ENCODE measurements at places on chromosomes 5 and 9. TPM values are rescaled to one million over a fixed set of nuclear protein-coding genes. Genes with fewer than 3 reads are reported as not detected.

The CXXC5 gene
- total RNA-seq = 4.6 TPM

The MTAP gene
- 22.5 TPM for total RNA-seq

The PRDM9 gene
- not detected for total RNA-seq

The SV2C gene
- total RNA-seq = 0.12 TPM

DNA sequence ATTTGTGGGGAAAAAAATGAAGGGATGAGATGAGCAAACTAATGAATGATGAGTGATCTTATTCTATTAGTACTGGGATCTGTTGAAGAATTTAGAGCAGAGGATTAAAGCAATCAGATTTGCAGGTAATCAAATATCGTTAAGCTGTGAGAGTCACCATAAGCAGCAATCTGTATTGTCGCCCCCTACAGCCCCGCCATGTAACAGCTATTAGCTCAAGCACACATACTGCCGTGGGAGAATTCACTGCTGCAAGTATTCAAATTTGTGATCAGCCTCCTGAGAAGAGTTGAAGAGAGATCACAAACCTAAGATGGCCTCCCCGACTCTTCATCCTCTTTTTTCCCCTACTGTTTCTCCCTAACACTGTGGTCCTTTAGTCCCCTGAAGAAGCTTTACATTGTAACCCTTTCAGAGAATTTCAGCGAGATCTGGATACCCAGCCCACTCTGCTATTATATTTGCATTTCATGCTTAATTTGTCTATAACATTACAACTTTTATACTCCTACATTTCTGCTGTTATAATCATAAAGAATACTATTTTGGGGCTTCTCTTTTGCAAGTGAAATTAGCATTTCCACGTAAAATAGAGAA lies 28.5 kb upstream of the PHF24 start:
- DNase-seq = no peak

- no peak for DNase-seq
These were observed 869 bp upstream of the ESM1 start for GRCh38 chr5:54986269-54986654.

DNA sequence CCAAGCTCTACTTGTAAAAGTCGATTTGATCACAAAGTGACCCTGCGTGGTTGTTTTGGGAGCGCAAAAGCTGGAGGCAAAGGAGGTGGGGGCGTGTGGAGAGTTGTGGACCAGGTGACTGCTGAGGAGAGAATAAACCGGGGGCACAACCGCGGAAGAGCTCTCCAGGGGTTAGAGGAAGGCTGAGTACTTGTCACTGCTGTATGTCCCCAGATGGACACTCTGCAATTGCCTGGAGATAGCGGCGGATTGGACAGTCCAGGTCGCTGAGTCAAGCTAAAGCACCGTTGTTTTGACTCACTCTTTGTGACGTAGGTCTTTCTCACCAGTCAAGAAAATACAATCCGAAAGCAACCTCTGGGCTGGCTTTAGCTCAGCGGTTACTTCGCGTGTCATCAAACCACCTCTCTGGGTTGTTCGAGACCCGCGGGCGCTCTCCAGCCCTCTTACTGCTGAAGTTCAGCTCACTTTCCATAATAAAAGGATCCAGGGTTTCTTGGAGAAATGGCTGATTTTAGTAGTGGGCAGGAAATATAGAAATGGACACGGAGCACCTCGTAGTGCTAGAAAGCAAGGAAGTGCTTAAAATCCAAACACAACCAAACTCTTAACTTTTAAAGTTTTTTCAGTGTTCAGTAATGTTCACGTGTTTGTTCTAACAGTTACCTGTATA lies 25.7 kb downstream of the ZMAT2 start:
- DNase-seq = peak; percentile 79

- DNase-seq = no peak
These were observed 80.6 kb downstream of the NPR3 start for GRCh38 chr5:32791536-32792243.

- no peak for DNase-seq
These were observed 439 bp downstream of the SSBP2 start for GRCh38 chr5:81750308-81751008.

GRCh38 chr5:45532826-45533624 lies 163.2 kb downstream of the HCN1 start:
- no peak for DNase-seq

DNA sequence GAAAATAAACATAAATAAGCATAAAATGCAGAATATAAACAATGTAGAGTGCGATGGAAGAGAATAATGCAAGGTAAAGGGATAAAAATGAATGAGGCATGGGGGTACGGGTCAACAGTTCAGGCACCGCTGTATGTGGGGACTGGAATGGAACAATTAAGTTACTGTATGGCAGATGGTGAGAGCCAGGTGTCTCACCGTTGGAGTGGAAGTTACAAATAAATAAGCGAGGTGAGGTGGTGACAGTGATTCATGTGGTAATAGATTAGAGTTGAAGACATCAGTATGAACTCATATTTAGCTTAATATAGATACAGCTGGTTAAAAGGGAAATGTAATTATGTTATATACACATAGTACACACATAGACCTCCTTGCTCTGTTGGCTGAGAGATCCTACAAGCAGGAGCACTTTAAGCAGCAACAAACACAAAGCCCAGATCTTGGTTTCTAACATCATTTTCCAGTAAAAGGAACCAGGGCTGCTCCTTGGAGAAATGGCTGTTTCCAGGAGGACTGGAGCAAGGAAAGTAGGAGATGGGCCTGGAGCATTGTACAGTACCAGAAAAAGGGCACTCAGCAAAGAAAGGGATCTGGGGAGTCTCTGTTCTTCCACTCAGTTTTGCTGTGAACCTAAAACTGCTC lies 2.4 kb upstream of the OMD start:
- no peak for DNase-seq

DNA sequence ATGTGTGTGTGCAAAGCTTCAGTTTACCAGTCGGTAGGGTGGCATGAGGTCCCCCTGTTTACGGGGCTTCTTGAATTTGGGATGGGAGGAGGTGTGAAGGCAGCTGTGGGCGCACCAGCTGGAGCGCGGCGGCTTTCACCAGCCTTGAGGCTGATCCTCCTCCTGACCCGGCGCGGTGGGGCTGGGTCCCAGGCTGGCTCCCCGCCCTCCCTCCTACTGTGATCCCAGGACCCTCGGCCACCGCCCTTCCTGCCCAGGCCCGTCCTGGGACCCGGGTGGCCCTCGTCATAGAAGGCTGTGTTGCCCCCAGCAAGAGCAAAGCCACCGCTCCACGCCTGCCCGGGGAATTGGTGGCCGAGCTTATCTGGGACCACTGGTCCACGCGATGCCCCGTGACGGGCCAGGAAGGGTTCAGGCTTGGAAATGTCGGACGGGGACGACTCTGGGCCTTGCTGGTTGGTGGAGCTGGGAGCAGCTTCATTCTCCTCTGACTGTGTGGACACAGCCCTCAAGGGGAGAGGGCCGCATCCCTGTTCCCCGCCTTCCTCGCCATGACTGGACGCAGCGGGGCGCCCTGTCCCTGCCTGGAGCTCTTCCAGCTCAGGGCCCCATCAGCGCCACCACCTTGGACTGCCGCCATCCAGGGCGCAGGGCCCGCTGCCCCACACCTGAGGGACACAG lies 271.1 kb upstream of the IRX1 start:
- DNase-seq = peak; percentile 4

- DNase-seq = peak; percentile 7
These were observed at the start of gene MYO10 for GRCh38 chr5:16936150-16936988. Gene MYO10 (minus strand): TSS chr5:16936288. CDS start chr5:16935808, 480 bp downstream.

DNA sequence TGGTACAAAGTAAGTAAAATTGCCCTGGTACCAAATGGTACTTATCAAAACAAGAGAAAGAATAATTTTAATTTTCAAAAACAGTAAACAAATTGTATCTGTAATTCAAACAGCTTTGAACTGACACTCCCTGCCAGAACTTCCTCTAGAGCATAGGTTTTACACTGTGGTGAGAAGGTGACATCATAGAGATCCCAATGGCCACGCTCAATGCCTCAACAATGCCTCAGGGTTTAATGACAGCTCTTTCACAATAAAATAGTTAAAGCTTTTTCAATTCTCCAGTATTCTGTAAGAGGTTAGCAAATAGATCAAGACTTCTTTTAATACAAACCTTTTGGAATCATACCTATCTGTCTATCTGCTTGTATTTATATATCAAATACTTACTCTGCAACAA lies 437.1 kb downstream of the PRR16 start:
- no peak for DNase-seq

- DNase-seq = no peak
These were observed 66.8 kb upstream of the SMC2 start for GRCh38 chr9:104027295-104027694.
